ENCODE measurements at places on chromosomes 2 and 18.
A peak's percentile ranks its signal among the peaks of the same experiment; 100 is the strongest.

DNA sequence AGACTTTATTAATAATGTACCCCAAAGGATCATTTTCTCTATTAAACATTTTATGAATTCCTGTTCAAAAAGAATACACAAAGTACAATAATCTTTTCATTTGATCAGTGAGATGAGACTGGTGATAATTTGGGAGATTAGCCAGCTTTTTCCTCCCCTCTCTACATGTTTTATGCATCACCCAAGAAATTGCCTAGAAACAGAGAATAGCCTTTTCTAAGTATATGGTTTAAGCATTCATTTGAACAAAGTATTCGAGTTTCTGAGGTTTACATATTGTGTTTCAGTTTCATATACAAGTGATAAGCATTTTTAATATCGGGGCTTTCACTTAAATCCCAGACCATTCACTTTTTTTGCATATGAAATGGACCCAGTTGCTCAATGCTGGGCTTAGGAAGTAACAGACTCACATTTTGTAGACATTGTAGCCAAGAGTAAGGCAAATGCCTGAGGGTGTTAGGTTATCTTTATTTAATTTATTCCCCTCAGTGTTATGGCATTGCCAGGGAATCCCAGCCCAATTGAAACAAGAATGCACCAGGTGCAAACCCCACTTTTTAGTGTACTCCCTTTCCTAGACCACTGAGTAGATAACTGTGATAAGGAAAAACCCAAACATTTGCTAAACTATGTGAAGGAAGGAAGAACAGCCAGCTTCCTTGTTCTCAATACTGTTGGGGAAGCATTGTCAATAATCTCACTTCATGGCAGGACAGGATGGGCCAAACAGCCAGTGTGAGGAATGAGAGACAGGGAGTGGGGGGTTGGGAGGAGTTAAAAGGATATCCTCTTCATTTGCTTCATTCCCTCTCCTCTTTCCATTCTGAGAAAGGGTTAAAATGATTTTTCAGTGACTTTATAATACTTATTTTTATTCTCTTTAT lies 3.5 kb downstream of the CPO start:
- no peak for DNase-seq

DNA sequence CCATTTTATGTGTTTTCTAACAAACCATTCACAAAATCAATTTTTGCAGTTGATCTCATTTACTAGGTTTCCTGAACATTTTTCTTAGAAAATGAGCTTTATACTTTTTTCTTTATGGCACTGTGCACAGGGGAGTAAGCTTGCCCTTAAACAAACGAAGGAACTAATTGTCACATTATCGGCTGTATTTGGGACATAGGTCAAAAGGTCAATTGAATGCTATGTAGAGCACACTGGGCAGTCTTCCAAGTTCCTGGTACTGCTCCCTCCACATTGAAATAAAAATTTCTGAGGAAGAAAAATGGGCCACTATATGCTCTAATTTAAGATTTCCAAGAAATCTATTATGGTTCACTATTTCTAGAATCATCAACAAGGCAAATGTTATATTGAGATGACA lies 93.6 kb upstream of the TMEFF2 start:
- no peak for DNase-seq

- DNase-seq, result no peak
Observed at GRCh38 chr2:182893666-182894065, 27.2 kb upstream of the FRZB start.

DNA sequence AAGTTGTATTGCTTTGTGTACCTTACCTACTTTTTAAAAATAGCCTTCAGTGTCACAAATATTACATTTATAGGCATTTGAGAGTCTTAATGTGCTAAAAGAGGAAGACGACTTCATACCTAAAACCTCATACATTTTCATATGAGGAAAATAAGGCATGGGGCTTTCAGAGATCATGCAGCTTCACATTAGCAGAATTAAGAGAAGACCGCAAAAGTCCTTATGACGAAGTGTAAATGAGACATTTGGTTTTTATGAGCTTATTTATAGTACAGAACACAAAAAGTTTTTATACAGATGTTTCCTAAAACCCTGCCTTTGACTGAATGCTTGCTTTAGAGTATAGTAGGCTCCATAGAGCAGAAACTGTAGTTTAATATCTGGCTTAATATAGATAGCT lies 10.1 kb upstream of the CCDC138 start:
- no peak for DNase-seq

- DNase-seq, result peak; percentile 79
Observed at GRCh38 chr18:35231052-35231451, 9.8 kb upstream of the ZNF397 start.

DNA sequence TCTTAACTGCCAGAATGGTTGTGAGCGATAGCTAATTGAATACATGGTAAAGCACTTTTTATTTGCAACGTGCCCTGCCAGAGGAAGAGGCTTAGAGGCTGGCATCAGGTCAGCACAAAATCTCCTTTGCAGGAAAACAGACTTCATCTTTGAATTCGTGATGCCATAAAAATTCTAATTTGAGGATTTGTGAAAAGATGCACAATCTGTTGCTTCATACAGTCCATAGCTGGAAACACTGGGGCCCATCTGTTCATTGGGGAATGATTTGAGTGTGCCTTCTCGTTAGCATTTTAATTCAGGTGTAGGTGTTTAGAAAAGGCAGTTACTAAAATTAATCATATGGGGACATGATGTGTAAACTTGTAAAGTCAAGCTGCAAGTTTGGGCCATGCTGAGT lies 876.0 kb downstream of the SLC4A3 start:
- no peak for DNase-seq

DNA sequence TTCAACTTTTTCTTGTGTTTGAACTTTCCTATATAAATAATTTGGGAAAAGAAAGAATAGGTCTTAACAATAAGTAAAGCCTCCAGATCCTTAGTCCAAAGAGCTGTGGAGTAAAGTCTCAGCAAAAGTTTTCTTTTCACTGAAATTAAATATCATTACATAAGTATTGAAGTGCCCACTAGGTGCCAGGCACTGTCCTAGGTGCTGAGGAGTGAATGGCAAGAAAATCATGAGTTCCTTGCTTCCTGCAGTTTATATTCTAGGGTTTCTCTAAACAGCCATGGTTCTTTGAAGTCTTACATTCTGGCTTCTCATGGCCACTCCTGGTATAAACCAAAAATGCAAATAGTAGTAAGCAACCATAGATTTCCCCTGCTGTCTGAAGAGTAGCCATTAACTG lies 59.7 kb downstream of the SPP2 start:
- DNase-seq, result no peak

GRCh38 chr2:98924038-98924830 lies 11.8 kb downstream of the CRACDL start:
- DNase-seq, result no peak

DNA sequence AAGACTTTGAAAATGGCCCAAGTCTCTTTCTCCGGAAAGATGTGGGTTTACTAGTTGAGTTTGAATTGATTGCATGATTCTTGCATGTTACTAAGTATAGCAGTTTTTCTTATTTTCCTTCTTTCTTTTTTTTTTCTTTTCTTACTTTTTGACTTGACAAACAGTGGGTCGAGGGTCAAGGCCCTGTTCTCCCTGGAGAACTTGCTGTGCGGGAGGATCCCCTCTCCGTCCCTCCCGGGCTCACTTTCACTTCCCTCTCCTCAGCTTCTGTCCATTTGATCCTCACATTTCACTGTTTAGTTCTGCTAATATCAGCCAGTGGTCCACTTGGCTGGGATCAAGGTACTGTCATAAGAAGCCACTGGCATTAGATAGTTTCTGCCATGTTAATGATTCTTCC lies 767.4 kb downstream of the TDRD15 start:
- DNase-seq, result no peak

DNA sequence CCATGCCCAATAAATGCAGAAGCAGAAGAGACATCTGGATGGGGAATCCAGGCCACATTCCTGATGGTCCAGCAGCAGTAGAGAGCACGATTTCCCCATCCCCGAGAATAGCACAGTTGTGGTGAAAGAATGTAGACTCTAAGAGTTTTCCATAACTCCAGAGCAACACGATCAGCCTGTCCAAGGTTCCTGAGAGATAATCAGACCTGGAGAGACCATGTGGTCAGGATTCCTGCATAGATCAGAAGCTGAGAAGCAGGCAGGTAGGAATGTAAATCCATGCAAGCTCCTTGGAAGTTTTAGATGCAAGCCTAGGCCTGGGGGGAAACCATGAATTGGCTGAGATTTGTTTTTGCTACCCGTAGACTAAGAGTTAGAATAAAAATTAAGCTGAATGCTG lies 34.2 kb upstream of the PTPRM start:
- DNase-seq, result no peak

DNA sequence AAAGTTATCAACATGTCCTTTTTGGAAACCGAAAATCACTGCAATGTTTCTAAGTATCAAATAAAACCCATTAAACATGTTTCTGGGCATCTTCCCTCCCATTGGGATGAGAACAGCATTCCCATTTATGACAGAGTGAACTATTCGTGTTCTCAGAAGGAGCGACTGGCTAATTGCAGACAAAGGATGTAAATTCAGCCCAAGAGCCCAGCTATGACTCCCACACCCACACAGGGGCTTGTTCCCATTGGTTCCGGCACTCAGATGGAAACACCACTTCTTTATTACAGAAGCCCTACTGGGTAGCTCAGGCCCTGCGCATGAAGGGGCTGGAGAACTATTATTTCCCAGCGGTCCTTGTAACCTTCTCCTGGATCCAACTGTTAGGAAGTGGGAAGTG lies 16.6 kb upstream of the NPAS2 start:
- no peak for DNase-seq

All from kidney capillary endothelial cell (primary cell).